ENCODE measurements at places on chromosomes 3 and 15. TPM values are rescaled to one million over a fixed set of nuclear protein-coding genes. Genes with fewer than 3 reads are reported as not detected.

DNA sequence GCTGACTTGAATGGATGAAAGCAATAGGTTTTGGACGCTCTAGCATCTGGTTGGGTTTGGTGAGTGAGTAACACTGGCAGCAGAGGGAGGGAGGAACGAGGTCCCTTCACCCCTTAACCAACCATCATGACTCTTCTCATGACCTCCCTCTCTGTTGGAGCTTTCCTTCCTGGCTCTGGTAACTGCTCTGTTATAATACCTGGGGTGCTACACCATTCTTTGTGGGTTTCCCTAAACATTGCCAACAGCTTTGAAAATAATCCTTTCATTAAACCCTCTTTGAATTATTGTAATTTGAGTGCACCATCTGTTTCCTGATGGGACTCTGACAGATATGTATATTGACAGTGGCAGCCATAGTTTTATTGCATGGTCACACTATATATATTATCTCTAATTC lies 146.2 kb upstream of the PTPRG start:
- DNase-seq, result peak; percentile 22

- peak; percentile 37 for DNase-seq
Observed at GRCh38 chr3:183185696-183186095, 23.2 kb upstream of the LAMP3 start.

GRCh38 chr3:73448041-73448440 lies 176.7 kb downstream of the PDZRN3 start:
- DNase-seq, result no peak

DNA sequence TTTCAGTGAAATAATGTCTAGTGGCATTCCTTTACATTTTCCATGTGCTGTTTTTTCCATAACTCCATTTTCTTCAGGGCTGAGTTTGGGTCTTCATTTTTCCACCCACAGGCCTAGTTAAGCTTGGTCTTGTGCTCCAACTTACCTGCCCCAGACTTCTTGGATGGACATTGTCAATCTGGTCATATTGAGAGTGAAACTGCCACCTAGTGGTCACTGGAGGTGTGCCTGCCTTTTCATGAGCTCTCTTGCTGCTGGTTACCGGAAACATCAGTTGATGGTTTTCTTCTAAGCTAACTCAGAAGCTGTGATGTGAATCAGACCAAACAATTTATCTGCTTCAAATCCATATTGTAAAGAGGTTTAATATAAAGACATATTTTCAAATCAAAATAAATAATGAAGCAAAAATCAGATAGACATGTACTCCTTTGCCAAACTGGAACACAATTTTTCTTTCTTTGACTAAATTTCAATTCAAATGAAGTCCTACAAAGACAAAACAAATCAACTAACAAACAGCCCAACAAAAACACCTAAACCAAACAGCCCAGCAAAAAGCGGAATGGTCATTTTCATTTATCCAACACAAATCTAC lies 135.1 kb upstream of the RASGRP1 start:
- peak; percentile 44 for DNase-seq

GRCh38 chr15:96333131-96334016 lies 2.9 kb downstream of the NR2F2 start:
- no peak for DNase-seq

DNA sequence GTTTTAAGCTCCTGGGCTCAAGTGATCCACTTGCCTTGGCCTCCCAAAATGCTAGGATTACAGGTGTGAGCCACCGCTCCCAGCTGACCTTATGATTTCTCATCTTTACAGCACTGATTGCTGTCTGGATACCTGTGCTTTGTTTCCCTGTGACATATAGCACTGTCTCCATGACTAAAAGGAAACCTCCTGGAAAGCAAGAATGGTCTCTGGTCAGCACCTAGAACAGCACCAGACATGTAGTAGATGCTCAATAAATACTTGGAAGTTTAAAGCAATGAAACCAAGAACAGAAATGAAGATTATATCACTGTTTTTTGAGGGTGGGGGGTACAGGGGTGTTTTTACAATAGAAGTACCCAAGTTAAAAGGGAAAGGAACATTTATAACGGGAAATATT lies 156.8 kb upstream of the ADAMTS9 start:
- no peak for DNase-seq

GRCh38 chr3:119598410-119599098 lies 869 bp downstream of the PLA1A start:
- no peak for DNase-seq

The SLC6A1 gene
- under 0.01 TPM for total RNA-seq

GRCh38 chr3:65534805-65535204 lies 503.9 kb downstream of the MAGI1 start:
- no peak for DNase-seq

The GOLGA8J gene
- total RNA-seq, result under 0.01 TPM

DNA sequence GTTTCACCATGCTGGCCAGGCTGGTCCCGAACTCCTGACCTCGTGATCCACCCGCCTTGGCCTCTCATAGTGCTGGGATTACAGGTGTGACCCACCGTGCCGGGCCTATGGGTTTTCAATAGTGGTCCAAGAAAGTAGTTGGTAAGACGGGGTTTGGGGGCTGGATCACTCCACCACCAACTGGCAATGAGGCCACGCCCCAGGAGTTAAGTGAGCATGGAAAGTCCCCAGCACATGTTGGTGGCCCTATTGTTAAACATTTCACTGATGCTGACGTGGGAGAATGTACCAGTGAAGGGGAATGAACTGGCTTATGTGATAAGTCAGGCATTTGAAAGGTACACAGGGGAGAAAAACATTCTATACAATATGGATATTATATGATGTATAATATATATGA lies 80.4 kb downstream of the CHRD start:
- DNase-seq, result no peak

- DNase-seq, result no peak
Observed at GRCh38 chr3:50323092-50323600, 601 bp upstream of the HYAL2 start.

The TEX55 gene
- total RNA-seq, result under 0.01 TPM

DNA sequence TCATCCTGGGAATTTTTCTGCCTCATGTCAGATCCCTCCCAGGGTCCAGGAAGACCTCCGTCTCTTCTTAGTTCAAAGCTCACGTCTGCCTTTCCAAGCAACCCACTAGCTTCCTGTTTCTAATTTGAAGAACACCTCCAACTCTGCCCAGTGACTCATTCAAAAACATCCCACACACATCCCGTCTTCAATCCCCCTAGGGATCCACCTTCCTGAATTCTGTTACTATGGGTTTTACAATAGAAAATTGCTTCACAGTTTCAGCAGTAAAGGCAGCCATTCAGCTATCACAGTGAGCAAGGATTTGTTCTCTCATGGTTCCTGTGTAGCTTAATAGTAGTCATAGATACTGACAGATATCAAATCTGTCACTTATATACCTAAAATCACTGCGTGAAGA lies 308.3 kb upstream of the CCDC54 start:
- DNase-seq, result no peak

DNA sequence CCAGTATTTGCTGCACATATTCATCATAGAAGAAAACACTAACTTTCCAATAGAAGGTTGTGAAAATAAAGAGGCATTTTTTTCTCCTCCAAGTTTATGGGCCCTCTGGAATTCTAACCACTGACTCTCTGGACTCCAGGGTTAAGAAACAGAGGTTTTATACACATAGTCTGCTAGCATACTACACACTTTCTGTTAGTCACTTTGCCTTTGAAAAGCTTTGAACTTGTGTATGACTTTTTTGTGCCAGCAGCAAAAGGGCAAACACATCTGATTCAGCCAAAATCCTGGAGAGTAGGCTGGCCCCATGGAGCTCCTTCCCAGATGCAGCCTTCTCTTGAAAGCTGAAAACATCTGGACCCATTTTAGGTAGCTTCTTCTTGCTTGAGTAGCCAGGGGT lies 6.2 kb downstream of the ZIC4 start:
- no peak for DNase-seq

The GPR149 gene
- total RNA-seq, result not detected

DNA sequence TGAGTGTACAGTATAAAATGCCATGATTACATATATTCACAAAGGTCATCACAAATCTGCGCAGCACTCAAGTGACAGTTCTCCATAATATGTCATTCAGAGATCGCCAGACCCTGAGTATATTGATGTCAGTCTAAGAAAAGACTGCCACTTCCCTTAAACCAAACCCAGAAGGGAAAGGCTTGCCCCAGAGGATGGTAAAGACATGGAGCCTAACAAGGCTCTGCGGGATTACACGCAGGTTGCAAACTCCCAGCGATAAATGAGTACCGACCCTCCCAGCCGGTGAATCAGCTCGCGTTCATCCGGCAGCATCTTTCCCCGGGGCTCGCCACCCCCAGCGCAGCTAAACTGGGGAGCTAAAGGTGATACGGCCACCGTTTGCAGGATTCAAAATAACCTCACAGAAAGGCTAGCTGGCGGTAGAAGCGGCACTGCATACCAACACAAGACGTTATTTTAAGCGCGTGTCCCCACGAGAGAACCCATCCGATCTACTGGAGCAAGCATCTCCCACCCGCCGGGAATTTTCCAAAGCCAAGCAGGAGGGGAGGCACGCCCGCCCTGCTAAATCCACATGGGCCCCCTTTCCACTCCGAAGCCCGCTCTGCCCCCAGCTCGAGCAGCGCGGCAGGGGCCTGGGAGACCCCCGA lies 643 bp downstream of the MYO5A start:
- DNase-seq, result no peak

Measured in hematopoietic multipotent progenitor cell (in vitro differentiated cells).